ENCODE measurements at places on chromosomes 1 and 21. TPM values are rescaled to one million over a fixed set of nuclear protein-coding genes. Genes with fewer than 3 reads are reported as not detected.

- DNase-seq = no peak
Measured at GRCh38 chr1:23408797-23409290, 15.7 kb downstream of the TCEA3 start.

DNA sequence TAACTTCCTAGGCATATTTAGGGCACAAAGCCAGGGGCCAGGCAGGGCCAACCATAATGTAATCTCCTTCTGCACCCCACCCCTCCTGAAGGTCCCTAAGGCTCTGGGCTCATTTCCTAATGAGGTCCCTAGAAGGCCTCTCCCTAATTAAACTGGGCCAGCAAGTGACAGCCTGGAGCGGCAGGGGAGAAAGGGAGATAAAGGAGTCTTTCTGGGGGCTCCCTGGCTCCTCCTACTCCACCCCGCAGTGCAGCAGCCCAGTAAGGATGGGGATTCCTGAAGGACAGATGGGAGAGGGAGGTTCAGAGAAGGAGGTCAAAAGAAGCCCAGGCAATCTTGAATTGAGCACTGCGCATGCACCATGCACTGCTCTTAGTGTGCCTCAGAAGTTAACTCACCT is 12.8 kb downstream of the LRP8 start:
- DNase-seq = no peak

- no peak for DNase-seq
Measured at GRCh38 chr1:211511030-211511700, 19.2 kb upstream of the RD3 start.

Gene FTCD
- not detected for total RNA-seq

DNA sequence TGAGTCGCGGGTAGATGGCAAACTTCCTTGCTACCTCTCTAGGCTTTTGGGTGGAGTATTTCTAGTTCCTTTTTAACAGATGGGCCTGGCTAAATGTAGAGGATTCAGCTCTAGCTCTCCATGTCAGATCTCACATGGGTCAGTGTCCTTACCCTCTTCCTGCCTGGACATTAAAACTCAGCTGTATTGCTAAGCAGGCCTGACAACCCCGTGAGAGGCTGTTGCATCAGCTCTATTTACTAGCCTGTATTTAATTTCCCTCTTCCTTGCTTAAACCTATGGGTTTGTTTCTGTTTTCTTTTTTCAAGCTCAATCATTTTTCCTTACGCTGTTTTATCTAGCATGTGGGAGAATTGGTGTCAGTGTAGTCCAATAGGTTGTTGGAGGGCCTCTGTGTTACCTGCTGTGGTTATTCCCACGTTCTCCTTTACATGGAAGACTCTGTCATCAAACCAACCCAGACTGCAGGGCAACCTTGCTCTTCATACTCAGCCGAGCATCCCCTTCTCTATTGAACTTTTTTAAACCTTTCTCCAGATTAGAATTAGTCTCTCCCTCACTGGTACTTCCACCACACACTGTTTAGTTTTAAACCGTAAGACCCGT is 79.5 kb upstream of the BACH1 start:
- DNase-seq = peak; percentile 47

DNA sequence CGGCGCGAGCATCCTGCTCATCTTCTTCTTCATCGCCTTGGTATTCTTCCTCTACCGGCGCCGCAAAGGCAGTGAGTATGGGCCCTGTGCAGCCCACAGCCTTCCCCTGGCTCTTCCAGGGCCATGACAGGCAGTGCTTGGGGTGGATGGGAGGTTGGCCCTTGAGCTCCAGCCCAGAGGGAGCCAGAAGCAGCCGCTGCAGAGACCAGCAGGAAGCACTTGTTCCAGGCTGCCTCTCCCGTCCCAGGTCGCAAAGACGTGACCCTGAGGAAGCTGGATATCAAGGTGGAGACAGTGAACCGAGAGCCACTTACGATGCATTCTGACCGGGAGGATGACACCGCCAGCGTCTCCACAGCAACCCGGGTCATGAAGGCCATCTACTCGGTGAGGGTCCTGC is 87.3 kb upstream of the CD1D start:
- no peak for DNase-seq

Data from IMR-90 (cell line).